ENCODE measurements at places on chromosomes 2 and 18.

- DNase-seq = no peak
Measured at GRCh38 chr18:23485386-23485785, 17.9 kb upstream of the RMC1 start.

DNA sequence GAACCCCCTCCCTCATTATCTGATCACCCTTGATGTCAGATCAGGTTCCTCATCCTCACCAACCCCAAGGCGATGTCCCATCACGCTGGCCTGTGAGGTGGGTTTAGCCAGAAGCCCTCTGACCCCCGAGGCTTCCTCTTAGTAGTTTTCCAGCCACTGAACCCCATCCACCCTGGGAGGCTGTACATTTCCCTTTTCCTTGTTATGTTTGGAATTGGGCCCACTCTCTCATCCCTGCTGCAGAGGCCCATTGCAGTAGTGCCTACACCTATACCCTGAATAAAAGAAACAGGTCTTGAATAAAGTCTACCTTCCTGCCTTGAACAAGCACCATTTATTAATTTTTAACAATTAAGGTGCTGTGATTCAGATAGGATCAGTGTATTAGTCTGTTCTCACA lies 80.1 kb downstream of the NCAPH start:
- DNase-seq = no peak

DNA sequence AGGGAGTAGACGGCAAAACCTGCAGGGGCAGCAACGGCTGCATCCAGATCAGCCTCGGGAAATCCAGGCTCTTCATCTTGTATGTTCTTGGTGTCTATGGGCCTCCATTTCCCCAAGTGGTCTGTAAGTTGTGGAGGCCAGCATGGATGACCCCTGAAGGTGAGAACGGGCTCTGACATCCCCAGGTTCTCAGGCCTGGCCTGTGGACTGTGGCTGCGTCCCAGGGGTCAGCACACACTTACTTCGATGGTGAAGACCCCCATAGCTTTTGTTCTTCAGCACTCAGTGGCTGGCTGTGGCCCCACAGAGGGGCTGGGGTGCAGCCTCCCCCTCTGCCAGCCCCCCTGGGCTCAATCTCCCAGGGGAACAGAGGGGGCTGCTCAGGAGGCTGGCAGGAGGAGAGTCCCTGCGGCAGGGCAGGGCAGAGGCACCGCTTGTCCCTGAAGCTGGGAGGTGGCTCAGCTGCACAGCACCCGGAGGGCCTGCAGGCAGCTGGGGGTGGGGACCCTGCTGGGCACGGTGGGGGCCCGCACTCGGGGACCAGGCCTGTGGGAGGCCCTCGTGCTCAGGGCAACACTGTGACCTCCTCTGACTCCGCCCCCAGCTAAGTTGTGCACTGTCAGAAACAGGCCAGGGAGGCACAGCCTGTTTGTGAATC lies 3.8 kb downstream of the SLC66A3 start:
- DNase-seq = peak; percentile 49

GRCh38 chr2:30678410-30679137 lies 128.7 kb downstream of the CAPN13 start:
- DNase-seq = no peak

DNA sequence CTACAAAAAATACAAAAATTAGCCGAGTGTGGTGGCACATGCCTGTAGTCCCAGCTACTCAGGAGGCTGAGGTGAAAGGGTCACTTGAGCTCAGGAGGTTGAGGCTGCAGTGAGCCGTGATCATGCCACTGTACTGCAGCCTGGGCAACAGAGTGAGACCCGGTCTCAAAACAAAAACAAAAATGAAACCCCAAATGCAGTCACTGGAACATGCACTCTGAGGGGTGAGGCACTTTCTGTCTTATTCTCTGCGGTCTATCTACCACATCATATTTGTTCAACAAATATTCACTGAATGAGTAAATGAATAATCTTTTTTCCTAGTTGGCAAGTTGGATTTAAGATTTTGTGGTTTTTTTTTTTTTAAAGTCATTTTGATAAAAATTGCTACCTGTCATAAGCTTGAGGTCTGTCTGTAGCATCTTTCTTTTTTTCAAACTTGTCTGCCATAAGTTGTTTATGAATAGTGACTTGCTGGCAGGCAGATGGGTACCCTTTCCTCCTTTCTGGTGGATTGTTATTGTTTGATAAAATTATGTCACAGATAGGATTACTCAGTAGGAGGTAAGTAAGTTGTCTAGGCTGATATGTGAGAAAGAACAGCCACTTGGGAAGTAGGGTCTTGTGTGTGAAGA lies 11.8 kb downstream of the CHRNA1 start:
- DNase-seq = no peak

DNA sequence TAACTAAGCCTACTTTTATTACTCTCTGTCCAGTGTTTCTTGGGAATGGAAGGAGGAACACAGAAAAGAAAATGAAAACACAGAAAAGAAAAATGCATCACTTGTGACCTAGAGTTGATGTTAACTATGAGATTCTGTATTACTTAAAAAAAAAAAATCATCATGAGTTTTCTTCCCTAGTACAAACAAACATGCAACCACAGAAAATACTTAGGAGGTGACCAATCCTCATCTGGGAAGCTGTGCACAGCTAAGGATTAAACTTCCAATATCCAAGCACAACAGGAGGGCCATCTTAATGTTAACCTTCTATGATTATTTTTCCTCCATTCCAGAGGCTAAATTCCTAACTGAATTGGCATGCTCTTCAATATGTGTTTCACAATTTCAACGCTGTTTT lies 1140.4 kb downstream of the LRP1B start:
- no peak for DNase-seq

DNA sequence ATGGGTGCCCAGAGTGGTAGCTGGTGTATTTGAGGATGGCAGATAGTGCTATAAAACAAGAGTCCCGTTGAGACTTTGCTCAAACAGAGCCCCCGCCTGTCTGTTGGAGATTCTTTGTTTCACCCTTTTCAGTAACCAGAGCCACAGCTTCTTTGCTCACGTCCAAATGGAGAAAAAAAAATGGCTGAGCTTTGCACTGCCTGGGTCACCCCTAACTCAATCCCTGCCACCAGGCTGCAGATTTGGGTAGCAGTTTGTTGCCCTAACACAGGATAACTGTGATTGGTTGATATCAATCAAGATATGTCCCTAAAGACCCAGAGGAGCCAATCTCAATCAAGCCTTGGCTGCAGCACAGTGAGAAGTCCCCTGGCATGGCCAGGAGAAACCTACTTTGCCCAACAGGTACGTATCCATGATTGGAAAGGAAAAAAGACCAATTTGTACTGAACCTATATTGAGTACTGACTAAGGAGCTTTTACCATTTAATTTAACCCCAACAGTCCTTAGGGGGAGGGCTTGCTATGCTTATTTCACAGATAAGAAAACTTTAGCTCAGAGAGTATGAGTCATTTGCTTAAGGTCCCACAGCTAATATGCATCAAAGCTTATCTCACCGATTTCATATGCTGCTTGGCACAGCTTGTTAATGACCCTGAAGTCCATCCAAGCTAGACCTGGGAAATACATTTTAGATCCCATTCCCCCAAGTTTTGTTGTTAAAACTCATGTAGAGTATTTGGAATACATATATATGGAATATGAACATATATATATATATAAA lies 72.0 kb upstream of the SH3BP4 start:
- no peak for DNase-seq

GRCh38 chr2:158214431-158214830 lies 112.8 kb downstream of the UPP2 start:
- no peak for DNase-seq

GRCh38 chr18:21453511-21453901 lies 147.0 kb downstream of the ESCO1 start:
- no peak for DNase-seq

Measured in ascending aorta (tissue), 2 donors.